Dorsolateral prefrontal cortex (tissue), 122 donors: ENCODE measurements at places on chromosomes 16 and 17.

GRCh38 chr17:37568350-37569053, 40.7 kb downstream of the SYNRG start:
- no peak for DNase-seq

DNA sequence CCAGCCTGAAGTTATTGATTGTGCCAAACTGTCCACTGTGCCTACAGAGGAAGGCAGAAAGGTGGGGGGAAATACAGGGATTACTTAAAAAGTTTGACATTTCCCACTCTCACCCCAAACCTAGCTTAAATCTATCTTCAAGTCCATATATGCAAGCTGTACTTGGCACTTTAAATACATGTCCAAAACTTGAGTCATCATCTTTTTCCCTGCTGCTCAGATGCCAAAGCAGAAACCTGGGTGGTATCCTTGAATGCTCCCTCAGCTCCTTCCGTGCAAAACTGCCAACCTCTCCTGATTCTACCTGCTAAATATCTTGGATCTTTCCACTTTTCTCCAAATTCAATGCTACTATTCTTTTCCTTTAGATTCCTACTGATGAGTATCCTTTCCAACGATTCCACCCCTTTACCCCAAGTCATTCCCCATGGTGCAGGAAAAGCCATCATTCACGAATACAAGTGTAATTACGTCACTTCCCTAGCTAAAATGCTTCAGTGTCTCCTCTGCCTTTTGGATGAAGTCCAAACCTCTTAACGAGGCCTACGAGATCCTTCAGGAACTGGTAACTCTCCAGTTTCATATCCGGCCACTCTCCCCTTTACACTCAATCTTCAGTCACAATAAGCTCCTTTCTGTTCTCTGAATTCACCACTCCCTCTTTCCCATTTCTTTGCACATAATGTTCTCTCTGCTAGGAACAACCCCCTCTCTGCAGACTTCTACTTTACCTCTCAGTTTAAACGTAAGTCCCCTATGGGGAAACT, 9.3 kb downstream of the BECN1 start:
- no peak for DNase-seq

DNA sequence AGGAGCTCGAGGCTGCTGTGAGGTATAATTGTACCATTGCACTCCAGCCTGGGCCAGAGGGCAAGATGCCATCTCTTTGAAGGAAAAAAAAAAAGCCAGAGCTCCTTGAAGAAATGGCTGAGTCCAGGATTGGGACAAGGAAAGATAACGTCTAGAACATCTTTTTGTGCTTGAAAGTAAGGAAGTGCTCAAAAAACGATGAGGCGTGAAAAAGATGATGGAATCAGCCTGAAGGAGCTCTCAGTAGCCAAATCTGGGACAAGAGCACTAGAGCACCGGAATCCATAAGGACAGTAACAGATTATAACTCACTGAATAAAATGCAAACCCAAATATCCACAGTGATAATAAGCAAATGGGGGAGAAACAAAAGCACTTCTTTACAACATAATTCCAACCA, 22.1 kb downstream of the EFTUD2 start:
- no peak for DNase-seq

DNA sequence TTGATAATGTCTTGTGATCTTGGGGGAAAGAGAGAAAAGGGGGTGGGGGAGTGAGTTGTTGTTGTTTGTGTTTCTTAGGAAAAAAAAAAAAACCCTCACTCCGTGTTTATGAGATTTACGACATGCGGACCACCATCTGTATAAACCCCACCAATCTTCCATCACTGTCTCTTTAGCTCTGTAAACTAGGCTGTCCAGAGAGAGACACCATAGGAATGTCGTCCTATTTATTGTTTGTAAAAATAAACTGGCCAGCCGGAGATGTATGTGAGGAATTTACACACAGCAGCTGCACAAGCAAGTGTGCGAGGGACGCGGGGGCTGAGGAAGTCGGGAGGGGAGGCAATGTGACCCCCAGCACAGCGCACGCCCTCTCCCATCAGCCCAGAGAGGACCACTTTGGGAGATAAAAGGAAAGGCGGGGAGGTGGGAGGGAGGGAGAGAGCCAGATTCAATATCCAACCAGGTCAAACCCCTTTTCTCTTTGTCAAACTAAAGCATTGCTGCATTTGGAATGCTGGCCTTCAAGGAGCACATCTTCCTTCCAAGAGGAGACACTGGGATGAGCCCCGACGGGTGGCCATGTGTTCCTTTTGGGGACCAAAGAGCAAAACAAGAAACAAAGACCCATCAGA, 136.2 kb upstream of the SALL1 start:
- no peak for DNase-seq

GRCh38 chr17:36600936-36601302, 464 bp upstream of the MRM1 start:
- no peak for DNase-seq

DNA sequence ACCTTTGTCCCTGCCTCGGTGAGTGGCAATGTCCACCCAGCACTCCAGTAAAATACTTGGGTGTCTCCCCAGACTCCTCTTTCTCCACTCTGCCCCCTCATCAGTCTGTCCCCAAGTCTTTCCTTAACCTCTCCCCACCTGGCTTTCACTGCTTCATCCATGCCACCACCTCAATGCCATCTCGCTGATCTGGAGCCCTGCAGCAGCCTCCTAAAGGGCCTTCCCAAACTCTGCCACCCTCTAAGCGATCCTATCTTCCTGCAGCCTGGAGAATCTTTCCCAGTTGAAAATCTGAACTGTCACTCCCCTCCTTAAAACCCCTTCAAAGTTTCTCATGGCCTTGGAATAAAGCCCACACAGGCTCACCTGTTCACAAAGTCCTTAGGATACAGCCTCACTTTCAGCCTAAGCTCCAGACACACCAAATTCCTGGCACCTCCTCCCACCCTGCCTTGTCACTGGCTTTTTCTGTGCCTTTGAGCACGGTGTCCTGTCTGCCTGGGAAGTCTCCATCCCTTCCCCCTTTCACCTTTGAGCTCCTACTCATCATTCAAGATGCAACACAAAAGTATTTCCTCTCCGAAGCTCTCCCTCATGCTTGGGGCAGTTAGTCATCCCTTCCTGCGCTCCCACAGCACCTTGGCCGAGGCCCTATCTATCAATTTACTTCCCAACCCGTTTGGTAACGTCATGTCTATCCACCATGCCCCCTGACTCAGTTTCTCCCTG, 2.8 kb downstream of the WNK4 start:
- DNase-seq, result no peak
